Dermis blood vessel endothelial cell (primary cell): ENCODE measurements at places on chromosomes 7 and 10. TPM values are rescaled to one million over a fixed set of nuclear protein-coding genes. Genes with fewer than 3 reads are reported as not detected.

The KLLN gene
- total RNA-seq, result 0.17 and 0.47 TPM in 2 replicates

The FEZF1 gene
- not detected in 2 replicates for total RNA-seq

The VKORC1L1 gene
- 24.3 and 38.5 TPM in 2 replicates for total RNA-seq

The BAMBI gene
- 2.4 and 3.8 TPM in 2 replicates for total RNA-seq

The PON2 gene
- 203 and 207 TPM in 2 replicates for total RNA-seq
